ENCODE measurements at places on chromosomes 1 and 21.

GRCh38 chr1:185343306-185343705, 26.3 kb upstream of the IVNS1ABP start:
- no peak for DNase-seq

- peak; percentile 47 for DNase-seq
Measured at GRCh38 chr1:181159451-181160140, 71.1 kb downstream of the IER5 start.

DNA sequence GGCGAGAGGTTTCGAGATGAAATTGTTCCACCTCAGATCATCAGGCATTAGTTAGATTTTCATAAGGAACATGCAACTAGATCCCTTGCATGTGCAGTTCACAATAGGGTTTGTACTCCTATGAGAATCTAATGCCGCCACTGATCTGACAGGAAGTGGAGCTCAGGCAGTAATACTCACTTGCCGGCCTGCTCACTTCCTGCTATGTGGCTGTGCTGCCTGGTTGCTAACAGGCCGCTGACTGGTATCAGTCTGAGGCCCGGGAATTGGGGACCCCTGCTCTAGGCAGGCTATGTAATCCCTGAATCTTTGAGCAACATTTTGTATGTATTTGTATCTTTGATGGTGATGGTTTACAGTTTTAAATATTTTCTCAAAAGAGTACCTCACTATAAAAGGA, 32.5 kb downstream of the XKR8 start:
- peak; percentile 75 for DNase-seq

GRCh38 chr1:76503100-76503499, 364.2 kb upstream of the ST6GALNAC5 start:
- DNase-seq = no peak

GRCh38 chr1:93967306-93967705, 58.1 kb upstream of the GCLM start:
- DNase-seq = no peak

- DNase-seq = no peak
Measured at GRCh38 chr1:24047110-24047477, 64.8 kb downstream of the MYOM3 start.

- no peak for DNase-seq
Measured at GRCh38 chr1:2460996-2461751, 14.9 kb upstream of the PLCH2 start.

DNA sequence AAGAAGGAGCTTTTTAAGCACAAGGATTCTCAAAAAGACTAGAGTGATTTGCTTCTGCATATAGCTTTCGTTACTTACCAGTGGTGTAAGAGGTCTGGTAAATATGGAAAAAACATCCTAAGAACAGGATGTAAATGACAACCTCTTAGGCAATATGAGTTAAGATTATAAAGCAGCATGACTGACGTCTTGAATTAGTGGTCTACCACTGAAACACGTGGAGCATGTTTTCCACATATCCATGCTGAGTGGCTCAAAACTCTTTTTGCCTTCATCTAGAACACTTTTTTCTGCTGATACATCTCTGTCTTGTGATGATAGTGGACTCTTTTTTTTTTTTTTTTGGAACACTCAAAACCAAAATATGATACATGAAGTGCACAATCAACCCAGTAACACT, 44.6 kb downstream of the RCAN1 start:
- no peak for DNase-seq

DNA sequence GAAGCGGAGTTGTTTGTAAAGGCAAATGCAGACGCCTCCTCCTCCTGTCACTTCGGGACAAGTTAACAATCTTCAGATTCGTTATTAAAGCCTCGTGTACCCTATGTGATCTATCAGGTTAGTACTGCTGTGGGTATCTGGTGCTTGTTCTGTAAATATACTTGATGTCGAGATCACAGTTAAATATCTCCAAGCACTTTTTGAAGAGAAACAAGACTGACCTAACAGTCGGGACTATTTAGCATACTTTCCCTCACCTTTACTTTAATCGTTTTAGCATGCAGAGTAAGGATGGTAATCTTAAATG, 710 bp downstream of the KLHL20 start:
- no peak for DNase-seq

- DNase-seq = no peak
Measured at GRCh38 chr21:29509121-29509520, 210.4 kb downstream of the BACH1 start.

DNA sequence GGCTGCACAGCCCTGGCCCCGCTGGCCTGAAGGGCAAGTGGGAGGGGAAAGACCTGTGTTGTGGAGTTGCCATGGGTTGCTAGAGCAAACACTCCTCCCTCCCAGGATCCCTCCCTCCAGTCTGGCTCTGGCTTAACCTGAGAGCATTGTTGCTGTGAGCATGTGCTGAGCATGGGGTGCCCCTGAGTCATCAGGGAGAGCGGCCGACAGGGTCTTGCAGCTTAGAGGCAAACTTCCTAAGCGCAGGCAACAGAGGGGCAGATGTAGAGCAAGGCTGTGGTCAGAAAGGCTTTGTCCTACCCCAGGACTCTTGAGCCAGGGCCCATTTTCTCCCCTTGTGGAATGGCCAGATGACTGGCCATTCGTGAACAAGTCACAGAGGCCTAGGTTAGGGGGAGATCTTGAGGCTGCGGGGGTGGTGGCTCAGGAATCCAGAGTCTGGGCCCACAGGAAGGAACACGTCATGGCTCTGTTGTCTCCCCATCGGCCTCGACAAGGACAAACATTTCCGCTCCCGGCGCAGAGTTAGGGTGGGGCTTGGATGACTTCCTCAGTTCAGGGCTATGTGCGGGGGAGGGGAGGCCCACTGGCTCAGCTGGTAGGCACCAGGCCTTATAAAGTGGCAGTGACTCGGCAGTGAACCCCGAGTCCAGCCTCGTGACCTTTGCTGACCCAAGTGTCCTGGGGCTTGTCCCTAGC, 362 bp upstream of the DYNLT4 start:
- peak; percentile 94 for DNase-seq

- DNase-seq = no peak
Measured at GRCh38 chr1:17744666-17745478, 10.3 kb upstream of the ACTL8 start.
